Melanocyte of skin (primary cell): ENCODE measurements at places on chromosomes 5 and 9. TPM values are rescaled to one million over a fixed set of nuclear protein-coding genes. Genes with fewer than 3 reads are reported as not detected.

RGMB gene
- total RNA-seq, result 38.2 and 50.2 TPM in 2 replicates

MEIKIN gene
- total RNA-seq, result not detected in 2 replicates

PIP5K1B gene
- total RNA-seq, result under 0.01 TPM in 1 of 2 replicates, not detected in the other

SPATA31D4 gene
- not detected in 2 replicates for total RNA-seq

TEK gene
- under 0.01 TPM in 2 replicates for total RNA-seq

PCDHGA4 gene
- 1.0 and 2.9 TPM in 2 replicates for total RNA-seq
